ENCODE measurements at places on chromosomes 4 and X.

GRCh38 chr4:169309326-169309967, 38.7 kb upstream of the SH3RF1 start:
- H3K27ac ChIP-seq: no peak overlapping the region
- H3K4me1 ChIP-seq: peaks cover 3% of the 10 kb centered on the region
- no peak overlapping the region for H3K4me3 ChIP-seq
- no peak for DNase-seq

DNA sequence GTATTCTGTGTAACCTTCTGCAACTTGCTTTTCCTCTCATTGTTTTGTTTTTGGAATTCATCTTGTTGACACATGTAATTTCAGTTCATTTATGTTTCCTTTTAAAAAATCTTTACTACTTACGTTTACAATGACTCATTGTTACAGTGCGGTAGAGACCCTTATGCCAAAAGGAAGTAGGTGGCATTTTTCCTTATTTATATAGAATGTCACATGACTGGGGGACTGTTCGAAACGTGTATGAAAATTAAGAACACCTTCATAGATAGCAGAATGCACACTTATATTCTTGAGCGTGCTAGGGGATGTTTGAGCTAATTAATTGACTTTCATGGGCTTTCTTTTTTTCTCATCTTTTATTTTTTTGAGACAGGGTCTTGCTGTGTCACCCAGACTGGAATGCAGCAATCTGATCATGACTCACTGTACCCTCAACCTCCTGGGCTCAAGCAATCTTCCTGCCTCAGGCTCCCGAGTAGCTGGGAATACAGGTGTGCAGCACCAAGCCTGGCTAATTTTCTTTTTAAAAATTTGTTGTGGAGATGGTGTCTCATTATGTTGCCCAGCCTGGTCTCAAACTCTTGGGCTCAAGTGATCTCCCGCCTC, 7.3 kb downstream of the REPS2 start:
- no peak for DNase-seq
- no peaks in the 10 kb centered on the region for H3K27me3 ChIP-seq
- H3K4me3 ChIP-seq: no peak overlapping the region
- H3K27ac ChIP-seq: no peak overlapping the region
- H3K36me3 ChIP-seq: no peaks in the 10 kb centered on the region

GRCh38 chrX:129529685-129530281, 6.5 kb upstream of the SMARCA1 start:
- H3K27me3 ChIP-seq: no peaks in the 10 kb centered on the region
- no peaks in the 10 kb centered on the region for H3K4me1 ChIP-seq
- no peak overlapping the region for H3K27ac ChIP-seq
- H3K36me3 ChIP-seq: no peaks in the 10 kb centered on the region

GRCh38 chr4:178917756-178918155, 1475.5 kb upstream of the AGA start:
- no peak for DNase-seq
- no peak overlapping the region for H3K27ac ChIP-seq
- H3K4me1 ChIP-seq: no peaks in the 10 kb centered on the region
- no peak overlapping the region for H3K4me3 ChIP-seq
- H3K27me3 ChIP-seq: no peaks in the 10 kb centered on the region

GRCh38 chr4:73988061-73988460, at the start of gene PPBP:
TSS of gene PPBP (minus strand) at chr4:73988190. CDS start at chr4:73988103, 87 bp downstream.
- H3K27ac ChIP-seq: no peak within 1 kb of the TSS
- H3K27me3 ChIP-seq: no peaks in the 10 kb centered on the region
- no peaks in the 10 kb centered on the region for H3K4me1 ChIP-seq
- DNase-seq: no peak
- no peaks in the 10 kb centered on the region for H3K36me3 ChIP-seq
- no peak within 1 kb of the TSS for H3K4me3 ChIP-seq

DNA sequence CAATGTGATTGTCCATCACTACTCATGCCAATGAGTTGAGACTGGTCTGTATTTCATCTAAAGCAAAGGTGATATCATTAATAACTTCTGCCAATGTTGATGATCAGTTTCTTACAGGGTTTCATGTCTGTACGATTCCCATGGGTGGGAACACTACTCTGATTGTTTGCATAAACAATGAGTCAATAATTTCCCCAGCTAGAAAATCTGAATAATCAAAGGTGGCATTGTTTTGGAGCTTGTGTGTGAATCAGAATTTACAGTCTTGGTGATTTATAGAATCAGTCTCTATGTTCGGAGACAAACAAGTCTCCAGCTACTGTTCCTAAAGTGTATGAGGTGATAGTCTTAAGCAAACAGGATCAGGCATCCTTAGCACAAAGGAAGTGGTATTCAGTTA, 35.5 kb upstream of the PARM1 start:
- H3K27ac ChIP-seq: no peak overlapping the region
- H3K4me1 ChIP-seq: no peaks in the 10 kb centered on the region
- DNase-seq: no peak
- H3K36me3 ChIP-seq: no peaks in the 10 kb centered on the region

GRCh38 chr4:16250661-16251365, 24.5 kb upstream of the TAPT1 start:
- no peaks in the 10 kb centered on the region for H3K27me3 ChIP-seq
- no peaks in the 10 kb centered on the region for H3K4me1 ChIP-seq
- no peak overlapping the region for H3K27ac ChIP-seq
- no peak for DNase-seq

GRCh38 chr4:157934151-157934550, 238.7 kb downstream of the GASK1B start:
- H3K4me3 ChIP-seq: no peak overlapping the region
- no peaks in the 10 kb centered on the region for H3K27me3 ChIP-seq
- H3K4me1 ChIP-seq: no peaks in the 10 kb centered on the region
- no peaks in the 10 kb centered on the region for H3K36me3 ChIP-seq
- no peak overlapping the region for H3K27ac ChIP-seq

DNA sequence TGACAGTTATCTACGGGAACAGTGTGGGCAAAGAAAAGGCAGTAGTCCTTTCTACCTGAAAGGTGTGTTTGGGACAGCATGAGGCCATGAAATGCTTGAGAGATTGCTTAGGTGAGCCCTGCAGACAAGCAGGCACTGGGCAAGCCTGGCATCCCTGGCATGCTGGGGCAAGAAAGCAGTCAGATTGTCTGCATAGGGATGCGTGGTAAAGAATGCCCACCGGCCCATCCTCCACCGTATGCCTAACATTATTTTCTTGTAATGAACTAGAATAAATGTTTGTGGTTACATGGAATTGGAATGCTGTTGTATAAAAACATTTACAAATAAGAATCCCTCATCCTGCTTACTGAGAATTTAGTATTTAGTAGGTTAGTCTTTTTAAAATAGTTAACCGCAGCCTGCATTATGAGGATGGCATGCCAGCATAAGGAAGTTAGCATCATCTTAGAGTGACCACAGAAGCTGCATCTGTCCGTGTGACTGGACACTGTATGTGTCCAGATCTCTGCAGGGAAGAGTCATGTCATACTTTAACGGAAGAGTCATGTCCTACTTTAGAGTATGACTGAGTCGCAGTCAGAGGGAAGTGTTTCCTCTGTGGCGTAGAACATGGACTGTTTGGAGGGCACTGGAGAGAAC, 18.9 kb downstream of the ZBTB49 start:
- no peaks in the 10 kb centered on the region for H3K4me1 ChIP-seq
- no peak overlapping the region for H3K4me3 ChIP-seq
- no peaks in the 10 kb centered on the region for H3K27me3 ChIP-seq
- DNase-seq: no peak
- no peaks in the 10 kb centered on the region for H3K36me3 ChIP-seq

- H3K27me3 ChIP-seq: no peaks in the 10 kb centered on the region
- H3K36me3 ChIP-seq: peaks cover 4% of the 10 kb centered on the region
- H3K4me1 ChIP-seq: no peaks in the 10 kb centered on the region
These were observed 7.3 kb downstream of the SUV39H1 start for GRCh38 chrX:48703642-48704481.

Measured in GM12878 (cell line).